GM03348 (cell line): ENCODE measurements at places on chromosomes 3 and 15.

- DNase-seq: no peak
These were observed 6.9 kb downstream of the AHSG start for GRCh38 chr3:186619787-186620212.

DNA sequence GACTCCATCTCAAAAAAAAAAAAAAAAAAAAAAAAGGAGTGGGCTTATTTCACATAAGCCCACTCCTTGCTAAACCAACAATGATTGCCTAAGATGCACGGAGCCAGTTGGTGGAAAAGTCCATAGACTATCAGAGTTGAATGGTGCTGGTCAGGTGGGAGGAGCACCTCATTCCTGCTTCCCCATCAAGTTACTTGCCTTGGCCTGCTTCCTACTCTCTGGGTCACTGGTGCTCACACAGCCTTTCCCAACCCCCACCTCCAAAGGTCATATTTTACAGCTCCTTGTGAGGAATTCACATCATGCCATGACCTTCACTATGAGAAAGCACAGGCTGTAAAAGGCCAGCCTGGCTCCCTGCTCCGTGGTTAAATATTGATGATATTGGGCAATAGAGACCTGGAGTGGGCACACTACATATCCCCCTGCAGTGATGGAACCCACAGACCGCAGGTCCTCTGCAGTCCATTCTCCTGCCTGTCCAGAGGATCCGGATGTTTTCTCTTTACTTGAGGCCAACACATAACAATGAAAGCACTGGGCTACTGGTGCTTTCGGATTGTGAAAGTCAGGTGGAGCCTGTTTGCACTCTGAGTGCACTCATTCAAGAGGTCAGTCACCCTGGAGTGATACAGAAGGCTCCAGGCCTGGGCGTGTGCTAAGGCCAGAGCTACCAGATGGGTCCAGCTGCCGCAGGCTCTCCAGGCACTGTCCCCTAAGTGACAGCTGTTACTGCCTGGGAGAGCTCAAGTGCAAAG is at the start of gene SLC51B:
Gene SLC51B, plus strand, starts transcription at position 664 of the 758 bp plus-strand sequence. CDS start 4,618 bp downstream, outside the sequence.
- DNase-seq: no peak

GRCh38 chr3:197309528-197310361 is 11.3 kb upstream of the DLG1 start:
- DNase-seq: peak; percentile 79

DNA sequence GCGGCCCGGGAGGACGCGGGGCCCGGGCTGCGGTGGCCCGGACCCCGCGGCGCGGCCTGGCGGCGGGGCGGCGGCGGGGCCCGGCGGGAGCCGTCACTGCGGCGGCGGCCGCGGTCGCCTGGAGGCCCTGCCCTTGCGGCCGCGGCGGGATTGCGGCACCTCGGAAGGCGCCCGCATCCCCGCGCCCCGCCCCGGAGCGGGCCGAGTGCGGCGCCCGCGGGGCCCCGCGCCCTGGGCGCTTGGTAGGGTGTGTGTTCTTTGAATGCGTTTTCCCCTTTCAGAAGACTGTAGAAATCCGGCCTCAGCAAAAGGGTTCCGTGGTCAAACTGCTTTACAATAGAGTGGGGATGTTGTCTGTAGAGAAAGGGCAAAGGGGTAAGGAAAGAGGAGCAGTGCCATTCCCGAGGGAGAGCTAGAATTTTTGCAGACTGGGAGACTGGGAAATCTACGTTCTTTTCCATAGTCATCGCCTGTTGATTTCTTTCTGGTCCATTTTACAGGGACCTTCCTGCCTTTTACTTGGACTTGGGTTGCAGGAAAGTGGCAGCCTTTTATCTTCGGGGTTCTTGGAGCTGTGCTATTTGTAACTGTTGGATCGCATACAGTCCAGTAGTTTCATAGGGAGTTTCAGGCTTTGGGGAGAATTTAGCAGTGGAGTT is 630 bp downstream of the SNRK start:
- DNase-seq: peak; percentile 78

DNA sequence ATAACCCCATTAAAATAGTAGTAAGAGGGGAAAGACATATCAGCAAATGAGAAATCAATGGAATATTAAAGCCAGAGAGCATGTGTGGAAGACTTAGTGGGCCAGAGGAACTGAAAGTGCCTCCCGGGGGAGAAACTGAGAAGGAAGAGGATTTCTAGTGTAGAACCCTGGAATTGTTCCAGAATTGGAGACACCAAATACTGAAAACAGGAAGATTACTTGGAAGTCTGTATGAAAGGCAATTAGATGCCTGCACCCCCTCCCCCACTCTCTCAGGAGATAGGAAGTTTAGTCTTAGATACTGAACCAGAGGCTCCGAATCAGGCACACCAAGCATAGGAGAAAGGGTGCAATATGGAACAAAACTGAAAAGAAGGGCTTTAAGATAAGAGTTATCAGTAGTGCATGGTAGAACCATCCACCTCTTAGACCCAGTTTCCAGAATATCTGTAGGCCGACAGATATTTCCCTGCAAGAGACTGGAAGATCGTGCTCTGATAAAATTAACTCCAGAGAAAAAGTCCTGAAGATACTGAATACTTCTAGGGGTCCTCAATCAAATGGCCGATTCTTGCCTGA is 32.4 kb downstream of the KLHL18 start:
- DNase-seq: no peak

DNA sequence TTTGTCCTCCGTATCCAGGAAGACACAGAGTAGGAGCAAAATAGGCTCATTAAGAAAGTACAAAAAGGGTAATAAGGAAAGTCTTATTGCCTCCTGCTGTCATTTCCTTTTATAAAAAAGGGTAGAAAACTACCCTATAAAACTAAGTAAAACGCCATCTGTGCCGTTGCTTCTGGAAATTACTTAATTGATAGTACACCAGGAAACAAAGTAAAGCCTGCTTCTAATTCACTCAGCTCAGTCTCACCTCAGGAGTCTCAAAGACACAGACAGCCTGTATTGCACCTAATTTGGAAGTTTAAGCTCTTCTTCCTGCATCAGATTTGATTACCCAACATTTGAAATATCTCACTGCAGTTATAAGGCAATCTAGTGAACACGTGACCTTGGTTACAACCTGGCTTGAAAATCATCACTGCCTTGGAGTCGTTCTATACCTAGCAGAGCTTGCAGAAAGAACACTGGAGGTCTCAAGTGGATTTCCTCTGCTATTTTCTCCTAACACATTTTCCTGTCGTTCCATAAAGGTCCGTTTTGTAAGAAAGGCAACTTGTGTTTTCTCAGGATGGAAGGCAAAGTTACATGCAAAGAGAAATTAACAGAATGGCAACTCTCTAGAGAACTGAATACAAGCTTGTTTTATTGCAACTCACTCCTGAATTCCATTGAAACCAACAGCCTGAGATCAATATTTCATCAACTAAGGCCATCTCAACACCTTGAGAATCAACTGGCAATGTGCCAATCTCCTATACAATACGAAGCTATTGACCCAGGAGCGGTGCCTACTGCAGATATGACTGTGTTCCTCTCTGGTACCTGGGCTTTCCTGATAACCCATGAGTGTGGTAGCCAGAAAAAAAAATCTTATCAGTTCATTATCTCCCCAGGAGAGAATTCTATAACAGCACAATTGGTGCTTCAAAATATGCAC is 203.3 kb upstream of the LMCD1 start:
- DNase-seq: no peak

DNA sequence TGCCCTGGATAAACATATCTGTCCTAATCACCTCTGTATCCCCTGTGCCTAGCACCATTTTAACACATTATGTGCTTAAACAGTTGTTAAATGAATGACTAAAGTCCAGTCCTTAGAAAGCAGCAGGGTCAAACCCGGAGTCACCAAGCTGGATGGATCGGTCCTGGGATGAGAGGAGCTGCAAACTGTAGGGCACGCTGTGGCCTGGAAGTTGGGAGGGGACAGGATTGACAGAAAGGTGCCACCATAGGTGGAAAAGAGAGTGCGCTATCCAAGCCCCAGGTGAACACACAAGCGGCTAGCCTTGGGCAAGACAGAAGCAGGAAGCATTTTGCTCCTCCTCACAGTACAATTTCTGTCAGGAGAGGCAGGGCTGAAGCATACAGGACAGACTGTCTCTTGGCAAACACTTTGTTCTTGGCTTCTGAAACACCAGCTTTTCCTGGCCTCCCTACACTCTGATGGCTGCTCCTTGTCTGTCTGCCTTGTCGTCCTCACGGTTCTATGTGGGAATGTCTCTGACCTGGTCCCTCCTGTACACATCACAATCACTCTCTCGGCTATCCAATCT is 48.4 kb upstream of the KY start:
- no peak for DNase-seq

- DNase-seq: no peak
These were observed 92.8 kb downstream of the PCSK6 start for GRCh38 chr15:101396484-101397261.

- DNase-seq: no peak
These were observed 32.8 kb upstream of the SLC9A9 start for GRCh38 chr3:143881095-143881494.

- peak; percentile 94 for DNase-seq
These were observed 181.4 kb downstream of the SMAD6 start for GRCh38 chr15:66883284-66883911.

DNA sequence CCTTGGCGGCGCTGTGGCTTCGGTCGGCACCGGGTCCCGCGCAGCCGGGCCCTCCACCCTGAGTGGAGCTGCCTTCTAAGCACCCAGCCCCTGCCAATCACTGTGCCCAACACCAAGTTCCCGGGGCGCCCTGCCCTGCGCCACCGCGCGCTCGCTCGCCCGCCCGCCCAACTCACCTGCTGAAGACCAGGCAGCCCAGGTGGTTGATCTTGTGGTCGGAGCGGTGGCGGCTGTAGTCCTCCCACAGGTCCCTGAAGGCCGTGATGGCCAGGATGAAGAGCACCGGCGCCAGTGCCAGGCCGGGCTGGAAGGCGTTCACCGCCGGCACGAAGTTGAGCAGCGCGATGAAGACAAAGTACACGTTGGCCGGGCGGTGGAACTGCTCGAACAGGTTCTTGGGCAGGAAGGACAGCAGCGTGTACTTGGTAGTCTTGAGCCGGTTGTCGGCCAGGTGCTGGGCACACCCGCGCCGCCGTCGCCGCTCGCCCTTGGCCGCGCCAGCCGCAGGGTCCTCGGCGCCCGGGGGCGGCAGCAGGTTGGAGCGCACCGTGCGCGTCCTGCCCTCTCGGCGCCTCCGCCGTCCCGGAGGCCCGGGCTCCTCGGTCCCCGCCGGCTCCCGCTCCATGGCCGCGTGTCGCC is 536 bp downstream of the ATP10A start:
- DNase-seq: peak; percentile 46
